ENCODE measurements at places on chromosomes 6 and 20.

GRCh38 chr20:59149678-59150504 lies 13.7 kb upstream of the ZNF831 start:
- DNase-seq = no peak

GRCh38 chr20:61736751-61737310 lies 328.9 kb downstream of the TAF4 start:
- no peak for DNase-seq

DNA sequence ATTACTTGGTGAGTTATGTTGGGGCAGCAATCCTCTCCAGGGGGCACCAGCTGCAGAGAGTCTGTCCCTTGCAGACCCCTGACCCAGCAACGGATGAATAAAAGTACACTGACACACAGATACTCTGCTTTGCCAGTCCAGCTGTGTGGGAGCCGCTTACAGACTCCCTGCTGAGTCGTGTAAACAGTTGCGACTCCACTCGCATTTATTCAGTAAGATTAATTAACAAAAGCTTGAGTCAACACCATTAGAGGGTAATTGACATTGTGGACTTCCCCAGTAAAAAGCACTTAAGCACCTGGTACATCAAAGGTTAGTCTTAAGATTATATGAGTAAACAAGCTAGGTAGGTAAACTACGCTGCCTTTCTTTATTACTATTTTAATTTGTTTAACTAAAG lies 92.0 kb upstream of the TMEM181 start:
- DNase-seq = no peak

GRCh38 chr6:5531853-5532375 lies 270.6 kb downstream of the FARS2 start:
- no peak for DNase-seq

GRCh38 chr6:53603386-53604116 lies 58.6 kb upstream of the GCLC start:
- DNase-seq = no peak

- no peak for DNase-seq
Observed at GRCh38 chr6:112522587-112522986, 175.5 kb downstream of the RFPL4B start.

DNA sequence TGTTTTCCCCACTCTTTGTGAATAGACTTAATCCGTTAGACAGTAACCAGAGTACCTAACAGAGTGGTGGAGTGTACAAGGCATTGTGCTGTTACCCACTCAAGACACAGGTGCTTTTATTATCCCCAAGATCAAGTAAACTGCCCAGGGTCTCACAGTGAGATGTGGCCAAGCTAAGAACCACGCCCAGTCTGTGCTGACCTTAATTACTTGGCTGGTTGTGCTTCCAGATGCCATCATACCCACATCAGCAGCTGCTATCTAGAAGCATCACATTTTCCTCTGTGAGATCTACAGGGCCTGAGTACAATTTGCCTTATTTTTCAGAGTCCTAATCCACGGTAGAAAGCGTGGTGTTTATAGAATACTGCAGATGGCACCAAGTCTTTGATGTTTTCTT lies 70.3 kb downstream of the GFRA4 start:
- DNase-seq = no peak

GRCh38 chr6:147589739-147590250 lies 81.3 kb downstream of the SAMD5 start:
- no peak for DNase-seq

- DNase-seq = no peak
Observed at GRCh38 chr6:100573166-100573565, 108.4 kb upstream of the SIM1 start.

DNA sequence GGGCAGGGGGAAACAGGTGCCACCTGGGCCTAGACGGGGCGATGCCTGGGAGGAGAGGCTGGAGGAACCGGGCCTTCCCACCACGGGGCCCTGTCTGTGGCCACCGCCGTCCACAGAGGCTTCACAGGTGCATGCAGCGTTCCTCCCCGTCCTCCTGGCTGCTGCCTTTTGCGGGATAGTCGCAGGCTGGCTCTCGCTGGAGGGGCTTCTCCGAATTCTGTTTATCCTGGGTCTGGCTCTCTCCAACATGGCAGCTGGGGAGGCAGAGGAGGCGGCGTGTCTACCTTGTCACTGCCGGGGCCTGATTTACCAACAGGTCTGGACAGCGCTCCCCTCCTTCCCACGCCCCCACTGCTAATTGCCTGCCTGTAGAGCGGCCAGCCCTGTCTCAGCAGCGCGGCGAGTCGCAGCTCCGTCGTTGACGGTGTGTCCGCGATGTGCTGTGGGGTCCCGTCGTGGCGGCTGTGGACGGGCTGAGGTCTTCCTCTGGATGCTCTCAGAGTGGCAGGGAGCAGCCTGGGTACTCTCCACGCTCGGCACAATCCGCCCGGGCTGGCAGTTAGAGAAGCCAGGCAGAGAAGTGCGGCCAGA lies 262.9 kb downstream of the TAF4 start:
- DNase-seq = no peak

- no peak for DNase-seq
Observed at GRCh38 chr6:74645108-74645849, 560.6 kb downstream of the COL12A1 start.

DNA sequence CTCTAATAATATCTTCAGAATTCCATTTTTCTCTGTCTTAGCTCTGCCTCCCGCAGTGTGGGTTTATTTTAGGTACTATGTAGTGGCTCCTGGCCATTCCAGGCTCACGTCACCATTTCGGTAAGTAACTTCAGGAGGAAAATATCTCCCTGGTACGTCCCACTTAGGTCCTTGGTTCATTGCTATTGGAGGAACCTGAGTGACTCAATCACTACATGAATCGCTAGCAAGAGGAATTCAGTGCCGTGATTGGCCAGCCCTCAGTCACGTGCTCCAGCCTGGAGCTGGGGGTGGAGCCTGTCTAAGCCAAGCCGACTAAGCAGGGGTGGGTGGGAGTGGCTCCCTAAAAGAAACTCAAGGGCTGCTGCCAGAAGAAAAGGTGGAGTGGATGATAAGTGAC lies 67.3 kb upstream of the E2F3 start:
- DNase-seq = no peak

DNA sequence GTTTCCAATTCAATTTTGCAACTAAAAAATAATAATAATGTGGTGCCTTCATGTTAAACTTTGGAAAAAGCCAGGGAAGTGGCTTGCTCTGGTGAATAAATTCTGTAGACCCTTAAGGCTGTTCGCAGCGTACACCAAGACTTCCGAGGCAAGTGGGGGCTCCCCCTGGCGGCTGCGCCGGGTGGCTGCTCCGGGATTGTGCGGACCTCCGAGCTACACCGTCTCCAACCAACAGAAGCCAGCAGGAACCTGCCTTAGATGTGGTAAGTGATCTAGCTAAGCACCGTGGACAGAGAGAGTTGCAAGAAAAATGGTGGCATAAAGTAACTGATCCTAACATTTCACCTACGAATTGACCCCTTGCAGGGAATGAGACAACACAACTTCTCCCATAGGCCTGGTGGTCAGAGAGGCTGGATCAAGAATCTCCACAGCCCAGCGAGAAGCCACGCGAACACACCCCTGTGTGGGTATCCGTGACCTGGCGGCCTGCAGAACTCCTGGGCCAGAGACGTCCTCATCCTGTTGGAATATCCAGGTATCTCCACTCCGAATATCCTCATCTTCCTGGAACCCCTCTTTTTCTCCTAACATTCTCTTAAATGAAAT lies 69.6 kb downstream of the TBXT start:
- DNase-seq = peak; percentile 70

GRCh38 chr6:133888929-133889556 lies at the start of gene TCF21:
Gene TCF21 (plus strand): TSS chr6:133889113. CDS start chr6:133889398, 285 bp downstream.
- DNase-seq = no peak

DNA sequence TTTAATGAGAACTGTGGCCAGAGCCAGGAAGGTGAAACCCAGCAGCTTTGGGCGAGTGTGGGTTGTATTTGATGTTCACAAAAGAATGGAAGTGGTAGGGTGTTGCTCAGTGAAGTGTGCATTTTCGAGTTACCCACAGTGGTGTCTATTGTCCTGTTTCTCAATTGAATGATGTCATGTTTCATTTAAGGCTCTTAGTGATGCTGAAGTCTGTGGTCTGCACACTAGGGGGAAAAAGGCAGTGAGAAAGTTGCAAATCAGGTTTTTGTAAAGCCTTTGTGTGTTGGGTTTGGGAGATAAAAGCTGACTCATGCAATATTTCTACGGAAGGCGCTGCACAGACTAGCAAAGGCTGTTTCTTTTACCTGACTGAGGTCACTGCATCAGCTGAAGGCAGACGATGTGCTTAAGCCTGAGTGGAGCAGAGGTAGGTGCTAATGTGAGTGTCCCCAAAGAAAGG lies 121.1 kb downstream of the PLEKHG1 start:
- peak; percentile 66 for DNase-seq

DNA sequence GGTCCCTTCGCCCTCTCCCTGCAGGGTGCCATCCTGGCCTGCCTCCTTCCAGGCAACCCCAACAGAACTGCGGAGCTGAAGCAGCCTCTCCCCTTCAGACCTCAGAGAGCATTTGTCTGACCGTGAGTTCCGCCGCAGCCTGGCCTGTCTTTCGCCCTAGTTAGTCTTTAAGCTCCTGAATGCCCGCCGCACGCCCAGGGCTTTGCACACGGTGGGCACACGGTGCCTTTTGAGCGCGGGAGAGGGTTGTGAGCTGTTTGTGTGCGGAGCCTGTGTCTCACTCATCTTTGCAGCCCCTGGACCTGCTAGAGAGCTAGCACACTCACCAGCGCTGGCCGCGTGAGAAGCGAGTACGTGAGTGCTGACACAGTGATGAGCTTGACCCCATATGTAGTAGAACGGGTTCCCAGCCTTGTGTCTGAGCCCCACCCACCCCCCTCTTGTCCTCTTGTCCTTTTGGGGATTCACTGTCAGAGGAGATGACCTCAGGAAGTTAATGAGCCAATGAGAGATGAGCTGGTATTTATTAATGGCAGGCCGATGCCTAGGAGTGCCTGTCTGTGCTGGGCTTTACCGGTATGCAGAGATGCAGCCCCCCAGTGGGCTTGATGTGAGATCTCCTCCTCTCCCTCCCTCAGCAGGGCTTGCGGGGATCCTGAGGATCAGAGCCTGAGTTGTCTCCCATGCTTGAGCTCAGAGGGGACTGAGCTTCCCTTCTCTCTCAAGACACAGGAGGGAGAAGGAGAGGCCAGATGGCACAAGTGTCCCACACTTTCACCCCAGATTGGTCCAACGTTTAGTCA lies 249.2 kb downstream of the FARS2 start:
- no peak for DNase-seq

GRCh38 chr20:26276554-26277210 lies 580.0 kb upstream of the ZNF337 start:
- DNase-seq = no peak

DNA sequence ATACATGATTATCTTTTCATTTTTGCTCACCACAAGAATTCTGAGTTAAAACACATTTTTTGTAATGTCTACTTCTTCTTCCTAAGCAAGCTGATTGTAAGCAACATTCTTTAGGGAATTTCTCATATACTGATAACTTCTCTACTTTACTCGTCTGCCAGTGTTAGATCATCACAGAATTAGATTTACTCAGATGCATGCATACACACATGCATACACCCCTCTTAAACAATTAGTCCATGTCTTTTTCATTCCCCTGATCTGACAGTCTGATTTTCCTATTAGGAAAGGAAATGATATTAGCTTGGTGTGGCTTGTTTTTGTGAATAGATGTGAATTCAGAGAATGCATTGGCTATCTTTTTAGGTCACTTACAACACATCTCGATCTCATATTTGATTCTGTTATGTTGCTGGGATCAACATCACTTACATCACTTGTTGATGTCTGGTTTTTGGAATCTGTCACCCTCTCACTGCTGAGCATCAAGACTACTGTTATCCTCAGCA lies 91.4 kb downstream of the FIG4 start:
- no peak for DNase-seq

DNA sequence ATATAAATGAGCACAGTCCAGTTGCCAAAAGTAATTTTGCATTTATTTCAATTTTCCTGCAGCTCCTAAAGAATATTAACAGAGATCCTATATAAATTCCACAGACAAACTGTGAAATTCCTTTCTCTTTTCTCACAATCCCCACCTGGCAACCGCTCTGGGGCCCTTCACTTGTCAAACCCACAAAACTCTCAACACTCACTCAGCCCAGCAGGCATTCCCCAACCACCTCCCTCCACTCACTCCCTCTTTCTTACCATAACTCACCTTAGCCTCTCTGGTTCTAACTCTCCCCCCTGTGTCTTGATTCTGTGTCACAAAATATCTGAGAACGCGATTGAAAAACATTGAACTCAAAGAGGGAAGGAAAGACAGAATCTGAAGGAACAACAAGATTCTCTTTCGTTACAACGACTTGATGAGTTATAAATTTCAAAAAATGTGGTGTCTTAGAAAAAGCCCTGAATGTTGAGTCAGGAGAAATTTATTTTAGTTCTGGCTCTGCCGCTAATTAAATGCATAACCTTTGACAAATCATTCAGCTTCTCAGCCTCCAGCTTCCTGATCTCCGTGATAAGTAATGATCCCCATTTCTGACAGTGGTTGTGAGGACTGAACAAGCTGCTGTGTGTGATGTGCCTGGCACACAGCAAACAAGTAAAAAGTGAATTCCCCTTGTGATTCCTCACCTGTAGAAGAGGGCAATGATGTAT lies 87.9 kb downstream of the UNC5CL start:
- no peak for DNase-seq

GRCh38 chr20:35598899-35599775 lies 16.5 kb upstream of the SPAG4 start:
- DNase-seq = no peak

- DNase-seq = no peak
Observed at GRCh38 chr6:24899136-24899996, 36.4 kb downstream of the RIPOR2 start.

DNA sequence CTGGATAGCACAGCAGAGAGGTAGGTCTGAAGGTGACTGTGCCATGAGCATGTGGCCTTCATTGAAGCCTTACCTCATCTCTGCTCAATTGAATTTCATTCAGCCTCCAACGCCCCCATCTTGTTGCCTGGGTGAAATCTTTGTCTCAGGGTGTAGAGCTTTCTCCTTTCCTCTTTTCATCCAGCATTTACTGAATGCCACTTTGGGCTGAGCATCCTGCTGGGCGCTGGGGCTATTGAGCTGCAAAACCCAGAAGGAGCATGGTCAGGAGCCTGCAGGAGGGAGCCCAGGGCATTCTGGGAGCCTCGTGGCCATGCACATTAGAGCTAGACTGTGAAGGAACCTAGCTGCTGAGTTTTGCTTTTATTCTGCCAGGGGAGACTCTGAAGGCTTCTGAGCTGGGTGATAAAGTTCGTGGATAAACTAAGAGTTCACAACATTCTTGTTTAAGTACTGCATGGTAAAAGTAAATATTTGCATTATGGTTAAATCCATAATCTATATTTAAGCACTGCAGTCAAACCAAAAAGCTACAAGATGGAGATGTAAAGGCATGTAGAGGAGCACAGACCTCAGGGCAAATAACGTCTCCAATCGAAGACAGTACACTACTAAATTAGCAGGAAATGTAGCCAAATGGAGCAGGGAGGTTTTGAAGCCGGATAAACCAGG lies 13.2 kb upstream of the ASXL1 start:
- no peak for DNase-seq

GRCh38 chr20:63272105-63273058 lies at the start of gene ARFGAP1:
Gene ARFGAP1 (plus strand): TSS chr20:63272813. CDS start chr20:63275581, 2,768 bp downstream.
- peak; percentile 88 for DNase-seq

Measured in GM06990 (cell line).